Stimulated activated CD8-positive, alpha-beta memory T cell treated with anti-CD3 and anti-CD28 coated beads, Interleukin-4, amount 100 ng/mL, for 24 hours (primary cell): ENCODE measurements at places on chromosomes 2 and 18.

DNA sequence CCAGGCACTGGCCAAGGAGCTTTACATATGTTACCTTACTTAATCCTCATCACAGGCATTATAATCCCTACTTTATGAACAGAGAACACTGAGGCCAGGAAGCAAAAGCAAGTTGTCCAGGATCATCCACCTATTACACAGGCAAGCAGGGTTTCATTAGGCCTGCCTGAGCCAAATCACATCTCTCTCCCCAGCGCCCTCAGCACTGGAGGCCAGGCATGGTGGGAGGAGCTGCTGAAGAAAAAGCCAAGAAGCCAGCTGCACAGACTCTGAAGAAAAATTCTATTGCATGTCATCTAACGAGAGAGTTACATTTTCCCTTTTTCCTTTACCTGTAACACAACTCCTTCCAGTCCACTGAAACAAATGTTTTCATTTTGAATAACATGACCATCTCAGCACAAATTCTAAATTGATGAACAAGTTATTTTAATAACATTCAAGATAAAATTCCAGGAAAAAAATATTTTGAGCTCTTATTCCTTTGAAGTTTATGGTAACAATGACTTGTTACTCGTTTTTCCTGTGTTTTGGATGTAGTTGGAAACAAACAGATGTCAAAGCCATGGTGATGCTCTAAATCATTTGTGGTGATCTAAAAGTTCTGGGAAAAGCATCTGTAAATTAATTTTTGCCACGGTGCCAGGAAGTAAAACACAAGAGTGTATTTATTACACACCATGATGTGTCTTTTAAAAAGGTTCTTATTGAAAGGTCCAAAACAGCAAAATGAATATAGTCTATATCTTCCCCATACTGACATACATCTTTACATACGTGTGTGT is 139.0 kb upstream of the ITGB6 start:
- DNase-seq, result no peak

- no peak for DNase-seq
These were observed 276.2 kb upstream of the TANK start for GRCh38 chr2:160884056-160884455.

DNA sequence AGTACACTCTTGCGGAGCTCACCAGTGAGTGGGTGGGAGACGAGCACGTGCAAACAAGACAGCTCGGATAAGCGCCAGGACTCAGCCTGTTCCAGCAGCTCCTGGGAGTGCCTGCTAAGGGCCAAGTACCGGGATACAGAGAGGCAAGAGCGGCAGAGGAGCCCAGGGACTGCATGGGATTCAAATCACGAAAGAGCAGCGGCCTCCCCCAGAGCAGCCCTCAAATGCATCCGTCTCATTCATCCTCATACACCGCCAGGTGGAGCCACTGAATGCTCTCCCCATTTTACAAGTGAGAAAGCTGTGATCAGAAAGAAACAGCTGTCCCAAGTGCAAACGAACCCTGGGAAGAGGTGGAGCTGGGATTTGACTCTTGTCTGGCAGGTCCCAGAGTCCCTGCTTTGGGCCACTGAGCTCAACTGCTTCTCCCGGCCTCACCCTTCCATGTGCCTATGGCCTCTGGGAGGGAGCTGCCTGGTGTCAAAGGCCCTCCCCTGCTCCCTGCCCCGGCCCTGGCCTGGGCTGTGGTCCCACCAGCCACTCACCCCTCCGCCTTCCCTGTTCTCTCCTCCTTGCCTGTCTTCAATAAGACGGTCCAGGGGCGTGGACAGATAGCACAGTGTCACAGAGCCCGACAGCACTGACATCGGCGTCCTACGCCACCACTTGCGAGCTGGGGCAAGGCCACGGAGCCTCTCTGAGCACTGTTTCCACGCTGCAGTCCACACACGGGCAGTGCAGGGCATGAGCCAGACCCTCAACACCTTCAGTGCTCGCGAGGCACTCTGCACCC is 72.8 kb upstream of the TAF1B start:
- no peak for DNase-seq

DNA sequence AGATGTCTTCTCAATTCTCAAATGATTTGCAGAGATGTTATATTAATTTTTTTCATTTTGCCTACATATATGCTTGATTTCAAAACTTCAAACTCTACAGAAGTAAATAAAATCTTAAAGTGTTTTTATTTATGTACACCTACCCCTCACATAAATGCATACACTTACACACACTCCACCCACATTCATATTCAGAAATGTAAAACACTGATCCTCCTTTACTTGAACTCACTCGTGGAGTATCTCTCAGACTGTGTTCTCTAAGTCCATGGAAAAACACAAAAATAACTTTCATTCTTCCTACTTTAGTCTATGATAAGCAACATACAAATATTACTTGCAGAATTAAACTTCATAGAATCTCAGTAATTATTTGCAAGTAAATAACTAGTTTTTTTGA is 209.1 kb upstream of the RBMS1 start:
- no peak for DNase-seq

- no peak for DNase-seq
These were observed 128.0 kb upstream of the CDH19 start for GRCh38 chr18:66731890-66732289.

DNA sequence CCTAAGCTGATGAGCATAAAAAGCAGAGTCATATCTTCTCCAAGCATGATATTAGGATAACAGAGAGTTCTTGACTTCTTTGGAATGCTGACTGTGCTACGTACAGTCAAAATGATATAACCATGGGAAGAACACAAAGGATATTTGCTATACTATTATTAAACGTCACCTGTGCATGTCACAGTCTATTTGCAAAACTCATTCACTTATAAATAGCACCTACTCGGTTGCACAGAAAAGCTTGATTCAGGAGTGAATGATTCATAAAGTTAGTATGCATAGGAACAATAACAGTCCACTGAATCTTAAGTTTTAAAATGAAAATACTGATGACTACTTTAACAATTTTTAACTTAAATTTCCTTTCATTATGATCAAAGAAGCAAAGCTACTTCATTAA is 83.3 kb downstream of the SP3 start:
- DNase-seq, result no peak

GRCh38 chr18:58845928-58846724 is 18.6 kb upstream of the ZNF532 start:
- no peak for DNase-seq

DNA sequence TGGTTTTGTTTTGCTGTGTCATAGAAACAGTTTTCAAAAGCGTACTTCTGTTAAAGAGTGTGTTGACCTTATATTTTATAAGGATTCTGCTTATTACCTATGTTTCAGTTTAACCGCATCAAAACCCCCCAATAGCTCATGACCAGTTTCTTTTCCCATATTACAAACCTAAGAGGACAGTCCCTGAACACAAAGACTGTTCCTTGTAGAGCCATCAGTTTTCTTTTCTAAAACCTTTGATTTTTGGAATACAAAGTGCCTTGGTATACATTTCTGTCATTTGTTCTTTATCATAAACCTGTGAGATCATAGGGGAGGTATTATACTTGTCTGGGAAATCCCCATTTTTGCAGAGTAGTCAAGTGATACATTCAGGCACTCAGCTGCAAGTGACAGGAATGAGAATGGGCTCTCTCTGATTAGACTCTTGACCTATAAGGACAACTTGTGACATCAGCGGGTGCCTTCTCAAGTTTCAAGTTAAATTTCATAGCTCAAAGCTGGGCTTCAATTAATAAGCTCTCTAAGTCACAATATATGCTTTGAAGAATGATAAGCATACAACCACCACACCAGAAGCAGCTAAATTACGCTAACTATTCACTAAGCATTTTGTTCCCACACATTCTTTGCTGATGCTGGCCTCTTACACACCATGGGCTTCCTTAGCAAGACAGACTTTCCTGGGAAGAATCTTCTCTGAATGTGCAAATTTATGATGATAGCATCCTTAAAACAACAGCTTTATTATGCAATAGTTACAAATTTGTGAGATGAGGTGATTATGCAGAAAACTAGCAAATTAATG is 97.5 kb upstream of the CD302 start:
- DNase-seq, result no peak

GRCh38 chr18:63365876-63366212 is 1.2 kb downstream of the KDSR start:
- no peak for DNase-seq

DNA sequence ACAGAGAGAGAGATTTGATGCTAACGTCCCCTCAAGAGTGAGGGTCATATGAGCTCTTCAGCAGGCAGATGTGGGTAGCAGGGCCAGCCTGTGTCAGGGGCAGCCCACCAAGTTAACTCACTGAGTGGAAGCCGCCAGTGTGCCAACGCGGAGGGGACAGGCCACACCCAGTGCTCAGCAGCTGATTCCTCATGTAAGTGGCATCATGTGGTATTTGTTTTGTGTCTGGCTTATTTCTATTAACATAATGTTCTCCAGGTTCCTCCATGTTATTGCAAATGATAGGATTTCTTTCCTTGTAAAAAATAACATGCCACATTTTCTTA is 4.0 kb downstream of the IMP4 start:
- DNase-seq, result no peak

DNA sequence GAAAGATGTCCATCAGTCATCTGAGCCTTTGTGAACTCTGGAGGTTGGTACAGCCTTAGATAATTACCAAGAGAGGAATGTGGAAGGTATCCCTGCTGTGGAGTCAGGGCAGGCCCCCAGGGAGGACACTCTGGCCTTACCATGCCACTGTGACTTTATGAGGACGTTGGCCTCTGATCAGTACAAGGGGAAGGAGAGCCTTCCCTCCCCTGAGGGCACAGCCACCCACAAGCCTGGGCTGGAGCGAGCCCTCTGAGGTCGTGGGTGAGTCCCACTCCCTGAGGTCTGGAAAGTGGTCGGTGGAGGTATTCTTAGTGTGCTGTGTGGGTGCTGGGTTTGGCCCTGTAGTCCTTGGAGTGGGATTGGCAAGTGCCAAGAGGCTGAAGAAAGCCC is 91.6 kb downstream of the STPG4 start:
- no peak for DNase-seq

DNA sequence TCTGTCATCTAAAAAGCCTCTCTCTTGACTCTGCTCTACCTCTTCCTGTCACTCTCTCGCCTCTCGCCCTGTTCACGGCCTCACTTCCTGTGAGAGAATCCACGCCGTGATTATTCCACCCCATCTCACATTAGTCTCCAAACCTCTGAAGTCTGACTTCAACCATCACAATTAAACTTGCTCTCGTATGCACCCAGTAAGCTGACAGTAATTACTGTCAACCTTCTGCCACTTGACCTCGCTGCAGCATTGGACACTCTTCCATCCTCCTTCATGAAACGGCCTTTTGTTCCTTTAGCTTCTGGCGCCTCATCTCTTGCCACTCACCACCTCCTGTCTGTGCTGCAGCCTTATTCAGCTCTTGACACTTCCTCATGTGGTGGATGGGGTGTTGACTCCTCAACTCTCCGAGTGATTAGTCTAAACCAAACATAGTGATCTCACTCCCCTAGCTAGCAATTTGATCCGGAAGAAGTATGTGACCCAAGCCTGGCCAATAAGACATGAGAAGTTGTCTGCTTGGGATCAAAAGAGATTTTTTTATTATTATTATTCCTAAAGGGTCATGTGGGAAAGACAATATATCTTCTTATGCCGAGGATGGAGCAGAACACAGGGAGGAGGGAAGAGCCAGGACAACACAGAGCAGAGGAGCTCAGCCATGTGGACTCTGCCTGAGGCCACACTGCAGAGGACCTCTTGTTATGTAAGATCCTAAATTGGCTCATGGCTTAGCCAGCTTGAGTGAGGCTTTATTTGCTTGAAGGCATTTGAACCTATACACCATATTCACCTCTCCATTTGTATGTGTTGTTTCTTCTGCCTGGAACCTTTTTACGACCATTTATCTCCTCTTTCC is 38.4 kb upstream of the MYO1B start:
- peak; percentile 24 for DNase-seq

- DNase-seq, result no peak
These were observed 19.9 kb upstream of the UGT1A8 start for GRCh38 chr2:233597522-233597921.

DNA sequence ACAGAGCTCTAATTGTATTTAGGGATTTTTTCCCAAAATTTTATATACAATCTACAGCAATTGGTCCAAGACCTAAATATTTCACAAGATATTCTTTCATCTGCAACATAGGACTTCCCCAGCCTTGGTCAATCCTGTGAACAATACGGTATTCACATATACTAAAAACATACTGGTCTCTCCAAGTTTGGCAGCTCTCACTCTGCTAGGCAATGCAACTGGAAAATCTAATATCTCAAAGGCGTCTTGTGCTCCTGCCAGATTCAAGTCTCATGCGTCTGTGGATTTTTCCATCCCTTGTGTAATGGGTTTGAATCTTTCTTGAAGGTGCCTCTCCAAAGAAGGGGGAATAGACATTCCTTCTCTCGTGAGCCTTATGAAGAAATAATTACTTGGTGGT is 27.4 kb upstream of the MBOAT2 start:
- DNase-seq, result no peak

- DNase-seq, result no peak
These were observed 108.1 kb downstream of the ARHGEF33 start for GRCh38 chr2:38997781-38998180.

DNA sequence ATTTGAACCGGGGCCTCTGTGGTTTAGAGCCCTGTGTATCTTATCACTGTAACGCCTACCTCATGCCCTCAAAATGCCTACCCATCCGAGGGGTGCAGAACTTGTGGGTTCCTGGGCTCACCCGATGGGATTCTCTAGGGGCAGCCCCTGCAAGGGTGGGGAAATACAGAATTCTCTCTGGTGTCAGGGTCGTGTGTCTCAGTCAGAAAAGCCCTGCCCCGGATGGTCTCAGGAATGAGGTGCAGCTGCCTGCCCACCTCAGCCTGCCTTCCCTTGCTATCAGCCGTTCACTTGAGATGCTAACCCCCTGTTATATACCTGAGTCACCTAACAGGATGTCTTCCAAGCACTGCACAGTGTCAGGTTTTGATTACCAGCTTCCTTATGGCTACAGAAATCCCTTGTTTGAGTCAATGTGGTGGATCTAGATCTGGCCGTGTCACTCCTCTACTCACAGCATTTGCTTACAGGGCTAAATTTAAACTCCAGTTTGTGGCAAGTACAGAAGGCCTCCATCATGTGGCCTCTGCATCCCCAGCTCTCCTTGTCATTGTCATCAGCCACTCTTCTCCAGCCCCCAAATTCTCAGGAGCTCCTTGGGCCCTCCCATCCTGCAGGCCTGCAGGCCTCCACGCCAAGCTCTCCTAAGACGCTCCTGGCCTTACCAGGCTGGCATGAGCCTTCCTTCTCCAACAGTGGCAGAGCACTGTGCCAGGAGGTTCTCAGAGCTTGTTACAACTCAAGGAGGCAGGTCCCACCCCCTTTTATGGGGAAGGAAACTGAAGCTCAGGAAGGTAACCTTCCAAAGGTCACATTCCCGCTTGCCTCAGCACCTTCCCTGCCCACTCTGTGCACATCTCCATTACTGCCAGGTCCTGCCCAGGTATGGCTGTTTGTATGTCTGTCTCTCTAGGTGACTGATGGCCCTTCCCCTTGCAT is 14.3 kb upstream of the MAP3K2 start:
- DNase-seq, result no peak
